ENCODE measurements at places on chromosomes 13 and 19.

- DNase-seq = no peak
Observed at GRCh38 chr19:42356686-42357085, 31.3 kb downstream of the MEGF8 start.

- DNase-seq = peak; percentile 45
Observed at GRCh38 chr19:35468637-35469036, 20.6 kb downstream of the FFAR2 start.

- no peak for DNase-seq
Observed at GRCh38 chr19:48310227-48310626, 15.1 kb upstream of the EMP3 start.

- DNase-seq = no peak
Observed at GRCh38 chr13:31967155-31967554, 64.4 kb upstream of the FRY start.

- no peak for DNase-seq
Observed at GRCh38 chr19:18742838-18743783, 48.0 kb downstream of the COMP start.

DNA sequence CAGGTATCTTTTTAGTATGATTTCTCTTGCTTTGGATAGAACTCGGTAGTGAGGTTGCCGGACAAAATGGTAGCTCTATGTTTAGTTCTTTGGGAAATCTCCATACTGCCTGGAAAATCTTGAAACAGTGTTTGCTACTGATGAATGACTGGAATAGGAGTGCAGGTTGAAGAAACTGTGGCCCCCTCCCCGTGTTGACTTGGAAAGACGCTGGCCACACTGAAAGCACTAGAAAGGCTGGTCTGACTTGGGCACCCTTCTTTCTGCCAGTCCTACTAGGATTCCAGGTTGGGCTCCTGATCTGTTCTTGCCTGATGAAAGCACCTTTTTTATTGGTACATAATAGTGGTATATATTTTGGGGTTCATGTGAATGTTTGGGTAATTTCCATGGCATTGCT, 46.3 kb downstream of the NLRP4 start:
- no peak for DNase-seq

DNA sequence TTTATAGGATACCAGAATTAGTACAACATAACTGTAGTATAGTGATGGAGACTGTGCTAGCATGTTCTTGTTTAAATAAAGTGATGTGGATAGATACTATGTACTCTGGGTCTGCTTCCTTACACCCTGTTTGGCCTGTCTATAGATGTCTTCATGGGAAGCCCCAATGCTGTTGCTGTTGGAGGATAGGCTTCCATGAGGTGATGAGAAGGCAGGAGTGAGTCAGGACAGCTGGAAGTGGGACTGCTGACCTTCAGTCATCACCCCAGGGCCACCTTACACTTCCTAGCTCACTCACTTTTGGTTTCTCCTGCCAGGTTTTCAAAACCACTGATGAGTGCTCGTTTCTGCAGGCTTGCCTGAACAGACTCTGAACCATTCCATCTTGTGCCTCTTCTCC, 4.2 kb downstream of the KCTD4 start:
- no peak for DNase-seq

GRCh38 chr13:104315606-104316005, 1249.4 kb upstream of the SLC10A2 start:
- no peak for DNase-seq

DNA sequence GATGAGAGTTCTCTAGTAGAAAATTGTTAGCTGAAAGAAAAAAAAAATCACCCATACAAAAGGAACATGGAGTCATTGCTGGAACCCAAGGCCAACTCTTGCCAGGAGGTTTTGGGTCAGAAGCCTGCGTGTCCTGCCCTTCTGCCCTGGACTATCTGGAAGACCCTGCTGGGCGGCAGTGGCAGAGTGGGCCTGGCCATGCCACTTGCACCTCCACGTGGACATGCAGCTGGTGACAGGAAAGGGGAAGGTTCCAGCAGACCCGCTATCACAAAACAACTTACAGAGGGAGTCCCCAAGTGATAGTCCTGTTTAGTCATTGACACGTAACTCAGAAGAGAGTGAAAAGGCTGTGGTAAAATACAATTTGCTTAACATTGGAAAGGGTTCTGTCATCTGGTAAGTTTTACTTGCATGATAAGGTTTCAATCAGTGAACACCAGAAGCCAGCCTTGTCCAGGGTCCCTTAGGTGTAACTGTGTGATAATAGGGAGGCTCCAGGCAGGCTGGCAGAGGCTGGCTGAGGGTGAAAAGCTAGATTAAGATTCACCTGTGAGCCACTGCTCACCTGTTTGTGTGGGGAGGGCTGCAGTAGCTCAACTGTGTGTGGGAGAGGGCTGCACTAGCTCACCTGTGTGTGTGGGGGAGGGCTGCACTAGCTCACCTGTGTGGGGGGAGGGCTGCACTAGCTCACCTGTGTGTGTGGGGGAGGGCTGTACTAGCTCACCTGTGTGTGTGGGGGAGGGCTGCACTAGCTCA, 47.8 kb downstream of the COL4A2 start:
- peak; percentile 36 for DNase-seq

DNA sequence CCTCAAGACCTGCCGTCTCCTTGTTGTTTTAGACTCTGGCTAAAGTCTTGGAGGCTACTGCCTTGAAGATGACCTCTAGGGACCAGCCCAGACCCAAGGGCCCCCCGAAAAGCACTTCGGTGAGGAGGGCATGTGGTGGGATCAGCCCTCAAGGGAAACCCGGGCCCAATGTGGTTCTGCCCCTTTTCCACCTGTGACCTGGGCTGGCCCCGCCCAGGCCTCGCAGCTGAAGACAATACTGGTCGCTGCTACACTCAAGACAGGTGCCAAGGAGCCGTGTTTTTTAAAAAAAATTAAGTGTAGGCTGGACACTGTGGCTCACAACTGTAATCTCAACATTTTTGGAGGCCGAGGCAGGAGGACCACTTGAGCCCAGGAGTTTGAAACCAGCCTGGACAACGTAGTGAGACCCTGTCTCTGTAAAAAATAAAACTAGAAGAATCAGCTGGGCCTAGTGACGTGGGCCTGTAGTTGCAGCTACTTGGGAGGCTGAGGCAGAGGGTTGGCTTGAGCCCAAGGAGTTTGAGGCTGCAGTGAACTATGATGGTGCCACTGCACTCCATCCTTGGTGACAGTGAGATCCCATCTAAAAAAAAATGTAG, 903 bp downstream of the TLE6 start:
- DNase-seq = no peak

DNA sequence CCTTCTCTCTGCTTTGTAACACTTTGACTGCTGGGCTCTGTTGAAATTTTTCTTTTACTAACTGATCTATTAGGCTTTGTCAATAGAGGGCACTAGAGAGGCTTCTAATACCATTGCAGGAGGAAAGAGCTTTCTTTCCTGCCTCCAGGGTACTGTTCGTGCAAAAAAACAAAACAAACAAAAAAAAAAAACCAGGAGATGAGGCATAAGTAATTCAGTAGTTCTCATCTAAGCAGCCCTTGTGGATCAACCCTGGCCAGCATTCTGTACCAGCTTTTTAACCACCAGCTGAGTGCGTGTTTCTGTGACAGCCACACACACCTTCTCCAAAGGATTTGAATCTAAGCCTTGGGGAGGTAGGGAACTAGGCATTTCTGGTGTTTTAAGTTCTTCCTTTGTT, 1707.6 kb upstream of the SLC10A2 start:
- DNase-seq = no peak

GRCh38 chr13:39530916-39531315, 72.1 kb downstream of the LHFPL6 start:
- DNase-seq = no peak

GRCh38 chr13:44051918-44052675, 172.4 kb downstream of the LACC1 start:
- DNase-seq = no peak

DNA sequence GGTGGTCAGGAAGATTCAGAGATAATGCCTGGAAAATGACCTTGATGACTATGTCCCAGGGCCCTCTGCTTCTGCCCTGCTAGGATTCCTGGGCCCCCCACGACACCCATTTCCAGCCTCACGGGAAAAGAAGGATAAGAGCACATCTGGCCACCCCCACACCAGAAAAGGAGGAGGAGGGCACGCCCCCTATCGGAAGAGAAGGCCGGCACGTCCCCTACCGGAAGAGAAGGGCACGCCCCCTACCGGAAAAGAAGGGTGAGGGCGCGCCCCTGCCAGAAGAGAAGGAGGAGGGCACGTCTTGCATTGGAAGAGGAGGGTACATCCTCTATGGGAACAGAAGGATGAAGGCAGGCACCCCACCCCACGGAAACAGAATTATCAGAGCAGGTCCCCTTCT, 84.3 kb downstream of the IER2 start:
- peak; percentile 43 for DNase-seq

DNA sequence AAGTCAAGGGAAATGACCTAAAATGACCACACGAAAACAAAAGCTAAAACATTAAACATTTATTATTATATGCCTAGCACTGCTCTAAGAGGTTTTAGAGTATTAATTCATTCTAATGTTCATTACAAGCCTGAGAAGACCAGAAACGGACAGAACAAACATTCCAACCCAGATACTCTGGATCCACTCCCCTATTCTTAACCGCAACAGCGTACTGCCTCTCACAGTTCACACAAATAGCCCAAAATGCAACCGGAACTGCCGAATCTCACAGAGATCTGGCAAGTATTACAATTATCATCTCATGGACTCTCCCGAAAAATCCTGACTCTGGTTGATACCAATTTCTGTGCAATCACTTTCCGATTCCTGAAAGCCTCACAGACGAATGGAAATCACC, 1.4 kb downstream of the ZNF780B start:
- no peak for DNase-seq

DNA sequence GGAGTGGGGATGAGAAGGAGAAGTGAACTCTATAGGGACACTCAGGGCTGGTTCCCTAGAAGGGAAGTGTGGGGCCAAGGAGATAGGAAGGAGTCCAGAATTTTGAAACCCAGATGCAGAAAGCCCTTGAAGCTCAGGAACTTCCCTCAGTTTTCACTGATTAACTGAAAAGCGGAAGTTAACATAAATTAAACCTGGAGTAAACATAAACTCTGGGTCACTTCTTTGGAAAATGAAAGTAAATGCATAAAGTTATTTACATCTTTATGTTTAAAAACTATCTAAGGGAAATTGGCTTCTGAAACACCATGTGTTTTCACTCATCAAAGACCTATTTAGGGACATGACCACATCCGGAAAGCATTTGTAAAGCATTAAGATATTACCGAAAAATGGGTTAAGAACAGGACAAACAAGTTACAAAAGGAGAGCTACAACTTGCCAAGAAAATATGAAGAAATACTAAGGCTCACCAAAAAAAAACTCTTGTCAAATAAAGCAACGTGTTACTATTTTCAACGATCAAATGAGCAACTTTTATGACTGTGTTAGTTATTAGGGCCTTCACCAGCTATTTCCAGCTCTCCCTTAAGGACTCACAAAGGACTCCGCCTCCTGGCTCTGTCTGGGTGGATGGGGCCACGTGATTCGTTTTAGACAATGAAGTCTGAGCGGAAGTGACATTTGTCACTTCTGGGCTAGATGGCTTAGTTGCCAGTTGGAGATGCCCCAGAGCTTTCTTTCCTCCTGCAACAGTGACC, 439.1 kb upstream of the ZNF507 start:
- DNase-seq = no peak

DNA sequence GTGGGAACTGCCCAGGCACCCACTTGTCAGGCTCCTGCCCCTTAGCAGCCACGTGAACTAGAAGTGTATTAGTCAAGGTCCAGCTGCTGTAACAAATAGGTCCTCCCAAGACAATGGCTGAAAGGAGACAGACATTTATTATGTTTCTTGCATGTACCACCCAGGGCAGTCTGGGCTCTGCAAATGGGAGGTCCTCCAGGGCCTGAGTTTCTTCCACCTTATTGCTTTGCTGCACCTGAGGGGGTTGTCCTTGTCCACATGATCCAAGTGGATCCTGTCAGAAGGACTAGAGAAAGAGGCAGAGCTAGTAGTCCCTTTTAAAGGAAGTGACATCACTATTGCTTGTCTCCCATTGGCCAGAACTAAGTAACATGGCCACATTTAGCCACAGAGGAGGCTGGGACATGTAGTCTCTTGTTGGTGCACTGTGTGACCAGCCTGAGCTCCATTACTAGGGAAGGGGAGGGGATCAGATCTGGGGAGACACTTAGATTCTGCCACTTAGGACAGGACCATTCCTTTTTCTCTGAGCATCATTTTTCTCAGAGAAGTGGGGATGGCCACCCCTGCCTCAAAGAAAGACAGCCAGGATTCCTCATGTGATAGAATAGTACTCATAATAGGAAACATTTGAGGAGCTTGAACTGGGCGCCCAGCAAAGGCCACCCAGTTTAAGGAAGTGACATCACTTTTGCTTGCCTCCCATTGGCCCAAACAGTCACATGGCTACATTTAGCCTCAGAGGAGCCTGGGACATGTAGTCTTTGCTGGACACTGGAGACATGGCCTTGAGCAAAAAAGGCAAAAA, 15.1 kb downstream of the CC2D1A start:
- DNase-seq = no peak

GRCh38 chr13:77406644-77407440, 79.9 kb upstream of the MYCBP2 start:
- DNase-seq = no peak

Measured in GM06990 (cell line).